ENCODE measurements at places on chromosomes 2 and 18. TPM values are rescaled to one million over a fixed set of nuclear protein-coding genes. Genes with fewer than 3 reads are reported as not detected.

- no peak for DNase-seq
Observed at GRCh38 chr18:77401173-77401572, 151.5 kb downstream of the GALR1 start.

DNA sequence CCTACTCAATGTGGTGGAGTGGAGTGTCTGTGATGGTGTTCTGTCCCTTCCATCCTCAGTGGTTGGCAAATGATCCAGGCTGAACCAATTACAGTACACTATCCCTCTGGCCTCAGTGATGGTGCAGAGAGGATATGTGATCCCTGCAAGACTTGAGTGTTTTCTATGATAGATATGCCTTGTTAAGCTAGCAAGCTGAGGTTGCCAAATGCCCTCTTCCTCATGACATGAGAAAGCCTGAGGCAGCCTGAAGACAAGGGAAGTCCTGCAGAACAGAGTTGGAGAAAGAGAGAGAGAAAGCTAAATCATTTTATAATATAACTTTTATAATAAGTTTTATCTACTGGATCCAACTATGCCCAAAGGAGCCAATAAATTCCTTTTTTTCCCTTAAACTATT lies 41.6 kb upstream of the GORASP2 start:
- no peak for DNase-seq

GRCh38 chr18:50662177-50662576 lies 102.3 kb downstream of the MAPK4 start:
- DNase-seq, result no peak

- no peak for DNase-seq
Observed at GRCh38 chr2:53286345-53286744, 481.3 kb upstream of the CHAC2 start.

- DNase-seq, result no peak
Observed at GRCh38 chr2:25936889-25937545, 45.3 kb downstream of the KIF3C start.

DNA sequence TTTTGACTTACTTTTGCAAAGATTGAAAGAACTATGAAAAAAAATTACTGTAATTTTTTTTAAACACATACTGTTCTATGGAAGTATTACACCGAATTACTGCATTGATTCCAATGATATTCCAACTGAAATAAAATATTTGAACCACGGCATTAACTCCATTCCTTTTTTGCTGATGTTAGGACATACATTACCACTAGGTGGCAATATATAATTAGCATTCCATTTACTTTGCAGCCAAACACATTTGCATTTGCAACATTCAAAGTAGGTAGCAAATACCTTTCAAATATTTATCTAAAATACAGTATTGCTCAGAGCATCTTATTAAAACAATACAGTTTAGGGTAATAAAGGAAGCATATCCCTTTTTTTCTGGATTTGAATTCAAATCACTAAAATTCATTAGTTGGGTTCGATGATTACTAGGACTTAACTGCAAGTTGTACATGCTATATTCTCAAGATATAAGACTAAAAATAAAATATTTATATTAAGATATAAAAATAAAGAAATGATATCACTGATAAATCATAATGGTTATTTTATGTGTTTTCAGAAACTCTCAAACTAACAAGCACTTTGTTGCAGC lies 31.3 kb downstream of the LANCL1 start:
- no peak for DNase-seq

DNA sequence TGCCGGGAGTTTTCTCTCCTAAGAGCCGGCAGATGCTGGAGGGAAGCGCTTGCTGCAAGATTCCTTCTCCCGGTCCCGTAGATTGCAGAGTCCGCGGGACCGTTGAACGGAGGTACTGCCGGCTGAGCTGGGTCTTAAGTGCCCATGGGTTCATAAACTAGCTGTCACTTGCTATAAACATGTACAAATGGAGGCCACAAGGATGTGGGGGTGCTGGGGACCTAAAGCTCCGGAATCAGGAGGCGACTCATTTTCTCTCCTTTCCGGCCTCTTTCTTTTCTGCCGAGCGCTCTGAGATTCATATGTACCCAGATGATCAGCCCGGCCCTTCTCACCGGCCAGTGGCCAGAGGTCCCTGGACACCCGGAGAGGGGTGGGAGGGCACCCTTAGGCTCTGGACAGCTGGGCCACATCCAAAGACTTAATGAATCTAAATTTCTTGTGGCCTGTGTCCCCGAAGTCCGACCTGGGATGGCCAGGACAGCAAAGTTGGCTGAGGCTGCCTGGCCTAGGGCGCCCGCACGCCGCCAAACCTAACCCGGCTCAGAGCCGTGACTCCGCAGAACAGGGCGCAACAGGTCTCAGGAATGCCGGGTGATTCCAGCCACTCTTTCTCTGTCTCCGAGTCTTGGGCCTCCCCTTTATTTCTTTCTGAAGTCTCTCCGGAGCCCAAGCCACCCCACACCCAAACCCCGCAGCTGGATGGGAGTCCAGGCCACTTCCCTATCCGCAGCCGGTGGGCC lies 2.4 kb upstream of the PAX3 start:
- DNase-seq, result no peak

GRCh38 chr2:70982971-70983370 lies 4.5 kb downstream of the ANKRD53 start:
- DNase-seq, result no peak

DNA sequence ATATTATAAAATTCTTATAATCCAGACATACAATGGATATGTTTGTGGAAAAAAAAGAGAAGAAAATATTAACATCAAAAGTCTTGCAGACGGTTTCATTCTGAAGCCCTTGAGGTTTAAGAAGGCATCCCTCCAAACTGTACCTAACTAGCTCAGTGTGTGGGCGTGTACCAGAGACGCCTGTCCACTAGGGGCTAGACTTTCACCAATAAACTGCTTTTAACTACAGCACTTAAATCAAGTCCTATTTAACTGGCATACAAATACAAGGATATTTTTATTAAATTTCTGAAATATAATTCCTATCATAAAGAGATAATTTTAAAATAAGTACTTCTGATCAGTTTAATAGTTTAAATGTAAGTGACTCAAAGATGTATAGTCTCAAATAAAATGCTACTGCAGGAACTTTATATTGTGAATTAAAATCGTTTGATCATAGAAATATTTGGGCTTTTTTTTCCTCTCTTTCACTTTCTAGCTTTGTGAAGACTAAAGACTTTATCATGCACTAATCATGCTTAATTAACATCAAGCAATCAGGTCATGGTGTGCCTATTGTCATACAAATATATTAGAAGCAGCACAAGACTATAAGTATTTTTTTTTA lies 437.7 kb downstream of the SATB2 start:
- DNase-seq, result no peak

GRCh38 chr18:2672872-2673271 lies 17.3 kb downstream of the SMCHD1 start:
- no peak for DNase-seq

- DNase-seq, result no peak
Observed at GRCh38 chr2:203484266-203485112, 50.6 kb downstream of the RAPH1 start.

DNA sequence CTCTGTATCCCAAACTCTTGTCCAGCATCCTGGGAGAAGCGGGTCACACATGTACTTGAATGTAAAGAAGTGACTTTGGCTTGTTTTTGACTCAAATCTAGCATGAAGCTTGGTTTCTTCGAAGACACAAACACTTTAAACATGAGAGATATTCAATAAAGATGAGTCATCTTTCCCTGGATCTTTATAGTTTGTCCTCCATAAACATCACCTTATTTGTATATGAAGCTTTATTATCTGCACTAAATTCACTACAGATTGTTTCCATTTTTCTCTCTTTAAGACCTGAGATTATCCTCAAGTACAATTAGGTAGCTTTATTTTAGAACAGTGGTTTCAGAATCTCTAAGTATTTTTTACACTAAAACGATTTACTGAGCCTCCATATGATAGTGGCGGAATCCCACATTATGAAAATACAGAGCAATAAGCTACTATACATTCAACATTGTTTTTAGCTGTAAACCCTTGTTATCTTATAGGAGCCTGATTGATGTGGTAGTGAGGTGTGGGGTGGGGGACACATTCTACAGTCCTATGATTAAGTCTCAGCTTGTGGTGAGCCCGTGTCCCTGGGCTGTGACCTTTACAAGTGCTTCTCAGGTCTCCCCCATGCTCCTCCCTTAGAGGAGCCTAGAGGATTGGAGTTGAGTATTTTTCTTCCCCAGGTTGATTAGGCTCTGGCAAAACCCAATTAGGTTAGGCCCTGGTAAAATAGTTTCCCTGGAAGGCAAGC lies 79.6 kb upstream of the RAPGEF4 start:
- DNase-seq, result no peak

DNA sequence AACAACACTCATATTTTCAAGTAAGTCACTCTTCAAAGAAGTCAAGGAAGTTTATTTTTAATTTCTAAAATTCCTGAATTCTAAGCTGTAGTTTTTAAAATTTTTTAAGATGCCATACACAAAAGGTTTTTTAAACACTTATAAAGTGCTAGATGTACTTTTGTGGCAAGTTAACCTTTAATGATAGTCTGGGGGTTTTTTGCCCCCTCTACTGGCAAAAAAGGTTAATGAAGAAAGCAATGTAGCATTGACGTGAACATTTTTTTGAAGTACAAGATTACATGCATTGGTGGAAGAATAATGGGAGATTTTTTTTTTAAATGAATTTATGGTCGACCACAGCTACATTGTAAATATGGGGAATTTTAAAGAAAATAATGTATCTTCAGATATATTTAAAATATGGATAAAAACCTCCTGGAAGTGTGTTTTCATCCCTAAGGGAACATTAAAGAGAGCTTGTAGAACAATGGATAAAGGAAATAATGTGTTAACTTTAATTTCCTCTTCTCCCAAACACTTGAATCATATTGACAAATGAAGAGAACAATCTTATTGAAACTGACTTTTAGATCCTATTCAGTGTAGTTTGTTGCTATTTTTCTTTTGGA lies 12.6 kb downstream of the ITPRID2 start:
- no peak for DNase-seq

- DNase-seq, result no peak
Observed at GRCh38 chr2:18346344-18346743, 214.1 kb downstream of the RDH14 start.

DNA sequence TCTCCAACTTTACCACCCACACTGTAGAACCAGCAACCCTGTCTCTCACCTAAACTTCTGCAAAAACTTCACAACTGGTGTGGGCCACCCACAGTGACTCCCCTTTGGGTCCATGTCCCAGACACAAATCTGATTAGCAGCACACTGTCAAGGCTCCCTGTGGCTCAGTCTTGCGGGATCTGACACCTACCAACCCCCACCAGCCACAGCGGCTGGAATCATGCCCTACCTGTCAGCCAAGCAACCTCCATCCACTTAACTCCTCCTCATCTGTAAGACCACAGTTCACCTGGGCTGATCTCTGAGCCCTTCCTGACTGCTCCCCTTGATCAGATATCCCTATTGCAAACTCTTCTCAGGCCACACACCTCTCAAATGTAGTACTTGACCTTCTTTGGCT lies 14.6 kb downstream of the TCF4 start:
- no peak for DNase-seq

GRCh38 chr2:175734686-175735085 lies 267.4 kb downstream of the LNPK start:
- DNase-seq, result no peak

GRCh38 chr2:46979571-46979979 lies 64.0 kb upstream of the MCFD2 start:
- no peak for DNase-seq

GRCh38 chr2:15614545-15615300 lies 23.1 kb downstream of the DDX1 start:
- no peak for DNase-seq

- DNase-seq, result no peak
Observed at GRCh38 chr2:36392571-36393255, 37.1 kb downstream of the CRIM1 start.

DNA sequence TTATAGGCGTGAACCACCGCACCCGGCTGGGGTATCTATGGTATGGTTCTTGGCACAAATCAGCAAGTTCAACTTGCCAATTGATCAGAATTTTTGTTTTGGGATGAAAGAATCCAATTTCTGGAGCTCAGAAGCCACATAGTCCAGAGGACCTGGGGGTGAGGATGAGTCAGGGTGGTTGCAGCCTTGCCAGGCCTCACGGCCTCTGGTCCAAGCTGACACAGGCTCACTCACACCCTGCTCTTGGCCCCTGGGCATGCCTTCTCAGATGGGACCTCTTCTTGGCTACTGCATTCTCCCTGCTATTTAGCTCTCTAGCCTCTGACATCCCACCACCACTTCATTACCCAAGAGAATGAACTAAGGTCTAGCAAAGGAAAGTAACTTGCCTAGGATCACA lies 16.3 kb downstream of the CAPG start:
- DNase-seq, result no peak

- no peak for DNase-seq
Observed at GRCh38 chr18:9825571-9826073, 60.2 kb upstream of the TXNDC2 start.

DNA sequence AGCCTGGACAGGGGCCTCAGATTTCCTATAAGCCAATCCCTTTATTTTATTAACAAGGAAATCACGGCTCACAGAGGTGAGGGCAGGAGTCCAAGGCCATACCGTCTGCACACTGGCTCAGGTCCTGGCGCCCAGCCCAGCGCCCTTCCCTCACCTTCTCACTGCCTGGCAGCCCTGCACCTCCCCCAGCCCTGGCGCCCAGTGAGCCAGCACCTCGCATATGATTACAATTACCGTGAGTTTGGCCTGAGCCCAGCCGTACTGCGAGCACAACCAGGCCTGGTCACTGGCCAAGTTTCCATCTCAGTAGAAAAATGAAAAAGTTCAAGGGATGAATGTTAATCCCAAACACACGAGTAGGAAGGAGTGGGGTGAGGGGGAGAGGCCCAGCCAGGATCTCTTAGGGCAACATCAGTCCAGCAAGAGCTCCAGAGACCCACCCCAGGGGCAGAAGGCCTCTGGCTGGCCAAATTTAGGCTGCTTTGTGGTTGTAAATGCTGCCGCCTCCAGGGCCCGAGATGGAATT lies 68.4 kb downstream of the MCFD2 start:
- peak; percentile 94 for DNase-seq

- DNase-seq, result peak; percentile 75
Observed at GRCh38 chr2:228181098-228182019, at the start of gene SPHKAP. TSS of gene SPHKAP (minus strand) at chr2:228181687. CDS start at chr2:228181598, 89 bp downstream.

KYNU gene
- total RNA-seq, result 0.67 TPM

CIB4 gene
- total RNA-seq, result not detected

CCDC68 gene
- 4.1 TPM for total RNA-seq

TWIST2 gene
- total RNA-seq, result 0.83 TPM

DCC gene
- total RNA-seq, result not detected

ERBB4 gene
- total RNA-seq, result 13.8 TPM

MC4R gene
- total RNA-seq, result not detected

UBXN4 gene
- 65.6 TPM for total RNA-seq

DHRS9 gene
- total RNA-seq, result 9.8 TPM

Data from cardiac septum (tissue), 1 donor.